Right hindlimb (tissue), 1 donor: ENCODE measurements at places on chromosomes 3 and 15.

GRCh38 chr15:66036859-66037258 lies 167.6 kb downstream of the RAB11A start:
- no peak for DNase-seq

- peak; percentile 19 for DNase-seq
These were observed 1.3 kb upstream of the SPTSSB start for GRCh38 chr3:161372321-161373260.

- peak; percentile 80 for DNase-seq
These were observed 125.6 kb downstream of the P3H2 start for GRCh38 chr3:189995129-189995528.

GRCh38 chr3:48187579-48188265 lies 495 bp downstream of the CDC25A start:
- DNase-seq: no peak

- no peak for DNase-seq
These were observed 33.2 kb downstream of the ARNT2 start for GRCh38 chr15:80437334-80437891.

- peak; percentile 50 for DNase-seq
These were observed at the start of gene IGSF10 for GRCh38 chr3:151460774-151461450. IGSF10 (minus strand) TSS chr3:151461061; CDS start chr3:151458709, 2,352 bp downstream.
